IMR-90 (cell line): ENCODE measurements at places on chromosomes 5 and 9. TPM values are rescaled to one million over a fixed set of nuclear protein-coding genes. Genes with fewer than 3 reads are reported as not detected.

The RMRP gene
- total RNA-seq = 13,690 and 21,707 TPM in 2 replicates

The SPAAR gene
- 0.18 and 0.28 TPM in 2 replicates for total RNA-seq

The MOB3B gene
- under 0.01 TPM in 2 replicates for total RNA-seq

The DDX4 gene
- total RNA-seq = not detected in 2 replicates

The CER1 gene
- not detected in 2 replicates for total RNA-seq

The ITK gene
- total RNA-seq = not detected in 2 replicates

The ZNF366 gene
- not detected in 2 replicates for total RNA-seq

The ZDHHC11B gene
- total RNA-seq = not detected in 2 replicates

The RAD23B gene
- 126 and 127 TPM in 2 replicates for total RNA-seq

The PGM5 gene
- 12.8 and 14.7 TPM in 2 replicates for total RNA-seq

The LCNL1 gene
- total RNA-seq = not detected in 2 replicates

The ATG12 gene
- total RNA-seq = 95.7 and 117 TPM in 2 replicates

The GBGT1 gene
- total RNA-seq = 0.83 and 1.8 TPM in 2 replicates

The TMEM252 gene
- not detected in 2 replicates for total RNA-seq

The PKD2L2 gene
- not detected in 2 replicates for total RNA-seq

The CAMK2A gene
- under 0.01 and 0.18 TPM in 2 replicates for total RNA-seq

The PRSS3 gene
- 16.4 and 26.9 TPM in 2 replicates for total RNA-seq

The CDC25C gene
- total RNA-seq = 7.5 and 8.2 TPM in 2 replicates

The TAF11L5 gene
- total RNA-seq = not detected in 2 replicates

The RETREG1 gene
- not detected in 2 replicates for total RNA-seq

The CYLC2 gene
- not detected in 2 replicates for total RNA-seq

The SPATA31A6 gene
- not detected in 2 replicates for total RNA-seq

The PTGDS gene
- total RNA-seq = not detected in 2 replicates

The FAM221B gene
- total RNA-seq = not detected in 2 replicates

The CATSPER3 gene
- total RNA-seq = under 0.01 TPM in 1 of 2 replicates, not detected in the other

The PCDHA8 gene
- total RNA-seq = under 0.01 TPM in 1 of 2 replicates, not detected in the other

The TEX53 gene
- not detected in 2 replicates for total RNA-seq

The SLCO4C1 gene
- not detected in 2 replicates for total RNA-seq

The IRX1 gene
- total RNA-seq = not detected in 2 replicates

The PCDHGB3 gene
- total RNA-seq = 5.9 and 6.7 TPM in 2 replicates

The TEX48 gene
- total RNA-seq = not detected in 2 replicates

The FAM78A gene
- under 0.01 and 0.18 TPM in 2 replicates for total RNA-seq

The SEMA4D gene
- 0.56 and 0.90 TPM in 2 replicates for total RNA-seq

The INSL4 gene
- total RNA-seq = not detected in 2 replicates

The MEF2C gene
- 6.8 and 9.4 TPM in 2 replicates for total RNA-seq

The SQSTM1 gene
- total RNA-seq = 168 and 184 TPM in 2 replicates

The PLAC8L1 gene
- total RNA-seq = not detected in 2 replicates

The FBLL1 gene
- under 0.01 and 0.18 TPM in 2 replicates for total RNA-seq

The TBC1D13 gene
- 7.2 and 9.1 TPM in 2 replicates for total RNA-seq

The PROB1 gene
- under 0.01 TPM in 2 replicates for total RNA-seq

The MZB1 gene
- total RNA-seq = not detected in 2 replicates

The SERF1B gene
- 10.4 and 16.1 TPM in 2 replicates for total RNA-seq

The GARNL3 gene
- total RNA-seq = 3.9 and 5.0 TPM in 2 replicates

The MSX2 gene
- 1.9 and 2.2 TPM in 2 replicates for total RNA-seq

The NR2F1 gene
- 18.1 and 19.0 TPM in 2 replicates for total RNA-seq

The LCN6 gene
- total RNA-seq = not detected in 2 replicates

The TNFSF15 gene
- under 0.01 and 0.18 TPM in 2 replicates for total RNA-seq

The C9orf78 gene
- total RNA-seq = 29.8 and 57.5 TPM in 2 replicates

The SPATA31C1 gene
- total RNA-seq = not detected in 2 replicates

The PLEKHG4B gene
- 1.1 TPM in 2 replicates for total RNA-seq

The MFAP3 gene
- total RNA-seq = 67.0 and 80.5 TPM in 2 replicates

The NMUR2 gene
- not detected in 2 replicates for total RNA-seq

The PRELID1 gene
- total RNA-seq = 115 and 116 TPM in 2 replicates

The CEP72 gene
- total RNA-seq = 2.8 and 2.9 TPM in 2 replicates

The PFN3 gene
- not detected in 2 replicates for total RNA-seq
